ACHN (cell line): ENCODE measurements at places on chromosomes 5 and 9.

DNA sequence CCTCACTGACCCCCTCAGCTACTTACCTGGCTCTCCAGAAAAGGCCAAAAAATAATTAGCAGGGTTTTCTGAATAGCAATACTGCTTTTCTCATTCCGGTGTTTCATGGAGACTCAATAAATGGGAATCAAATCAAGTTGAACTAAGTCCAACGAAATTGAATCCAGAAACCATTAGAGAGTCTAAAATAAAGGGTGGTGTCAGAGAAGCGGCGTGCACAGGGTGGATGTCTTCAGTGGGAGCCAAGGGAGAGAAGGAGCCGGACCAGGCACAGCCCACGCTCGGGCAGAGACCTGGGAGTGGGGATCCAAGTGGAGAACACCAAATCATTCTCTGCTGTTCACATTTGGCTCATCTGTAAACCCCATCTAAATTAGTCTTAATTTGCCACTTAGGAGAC lies 40.2 kb upstream of the WWC1 start:
- no peak for DNase-seq

DNA sequence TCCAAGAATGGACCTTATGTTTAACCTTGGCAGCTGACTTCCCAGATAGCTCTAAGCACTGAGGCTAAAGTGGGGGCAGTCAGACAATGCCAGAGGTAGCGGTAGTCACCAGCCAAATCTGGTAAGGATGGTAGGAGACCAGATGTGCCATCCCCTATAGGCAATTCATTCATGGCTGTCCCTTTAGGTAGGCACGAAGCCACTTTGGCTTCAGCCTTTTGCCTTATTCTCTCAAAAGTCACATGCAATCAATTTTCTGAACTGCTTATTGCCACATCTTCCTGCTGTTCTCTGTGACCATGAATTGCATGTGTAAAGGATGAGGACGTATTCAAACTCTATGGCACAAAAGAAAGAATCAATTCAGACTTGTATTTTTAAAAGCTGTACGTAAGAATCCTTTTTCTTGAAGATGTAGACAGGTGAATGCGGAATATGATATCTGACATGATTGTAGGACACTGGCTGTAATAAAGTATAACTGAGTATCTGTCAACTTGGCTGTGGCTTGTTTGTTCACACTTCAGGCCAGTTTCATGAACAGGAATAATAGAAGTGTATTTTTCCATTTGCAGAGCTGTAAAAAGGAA lies 611.7 kb downstream of the NR2F1-AS1 start:
- DNase-seq, result no peak

GRCh38 chr5:15483351-15484097 lies 16.5 kb upstream of the FBXL7 start:
- DNase-seq, result no peak

- no peak for DNase-seq
These were observed 1.6 kb downstream of the LMX1B start for GRCh38 chr9:126615245-126615790.

DNA sequence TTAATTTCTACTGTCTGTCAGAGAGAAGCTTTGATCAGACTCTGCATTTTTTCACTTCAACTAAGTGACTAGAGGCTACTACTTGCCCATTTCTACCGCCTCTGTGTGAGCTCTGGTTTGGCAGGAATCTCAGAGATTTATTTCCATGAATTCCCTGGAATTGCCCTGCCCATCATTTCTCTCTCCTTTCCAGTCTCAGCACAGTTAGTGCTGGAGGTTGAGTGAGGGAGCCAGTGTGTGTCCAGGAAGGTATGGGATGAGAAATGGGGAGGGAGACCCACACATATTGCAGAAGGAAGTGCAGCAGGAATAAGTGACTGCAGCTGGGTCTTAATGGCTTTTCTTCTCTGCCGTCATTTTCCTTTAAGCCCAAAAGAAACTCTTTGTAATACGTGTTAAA lies 443.1 kb upstream of the ZNF462 start:
- no peak for DNase-seq
